Lower leg skin (tissue), 4 donors: ENCODE measurements at places on chromosomes 6 and 20. TPM values are rescaled to one million over a fixed set of nuclear protein-coding genes. Genes with fewer than 3 reads are reported as not detected.

FAM209B gene
- 1.5 TPM for total RNA-seq

RSPO3 gene
- total RNA-seq: 0.91 TPM

CTCFL gene
- total RNA-seq: not detected

SAMD3 gene
- total RNA-seq: not detected

TRDN gene
- not detected for total RNA-seq

OR2J2 gene
- not detected for total RNA-seq

HLA-DQB2 gene
- total RNA-seq: 63.7 TPM

STK4 gene
- 37.4 TPM for total RNA-seq

PRDM13 gene
- not detected for total RNA-seq

C20orf202 gene
- 1.4 TPM for total RNA-seq

IMPG1 gene
- not detected for total RNA-seq

ME1 gene
- total RNA-seq: 17.3 TPM

ENTPD6 gene
- 47.9 TPM for total RNA-seq

COQ3 gene
- 4.5 TPM for total RNA-seq

TRIM15 gene
- 0.98 TPM for total RNA-seq

PBOV1 gene
- not detected for total RNA-seq

CPNE5 gene
- total RNA-seq: 0.81 TPM

SMPDL3A gene
- total RNA-seq: 120 TPM

OR2H1 gene
- not detected for total RNA-seq

EYS gene
- not detected for total RNA-seq

FOXS1 gene
- 0.44 TPM for total RNA-seq

HLA-DRB1 gene
- total RNA-seq: 54.0 TPM

STAU1 gene
- total RNA-seq: 90.0 TPM

TSHZ2 gene
- total RNA-seq: 10.5 TPM

TREML2 gene
- not detected for total RNA-seq
